Fibroblast of skin of scalp (primary cell): ENCODE measurements at places on chromosomes 16 and 17.

DNA sequence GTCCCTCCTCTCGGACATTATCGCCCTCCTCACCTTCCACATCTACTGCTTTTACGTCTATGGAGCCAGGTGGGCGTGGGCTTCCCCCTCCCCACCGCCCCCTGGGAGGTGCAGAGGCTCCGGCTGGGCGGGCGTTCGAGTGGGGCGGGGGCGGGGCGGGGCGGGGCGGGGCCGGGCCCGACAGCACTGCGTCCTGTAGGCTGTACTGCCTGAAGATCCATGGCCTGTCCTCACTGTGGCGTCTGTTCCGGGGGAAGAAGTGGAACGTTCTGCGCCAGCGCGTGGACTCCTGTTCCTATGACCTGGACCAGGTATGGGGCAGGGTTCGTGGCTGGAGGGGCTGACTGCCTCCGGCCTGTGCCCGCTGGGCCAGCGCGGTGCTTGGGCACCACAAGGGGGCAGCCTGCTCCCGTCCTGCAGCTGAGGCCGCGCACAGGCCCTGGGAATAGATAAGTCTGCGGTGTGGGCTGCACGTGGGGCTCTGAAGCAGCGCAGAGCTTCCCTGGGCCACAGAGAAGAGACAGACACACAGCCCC, 9.2 kb downstream of the PIGQ start:
- peak; percentile 65 for DNase-seq

DNA sequence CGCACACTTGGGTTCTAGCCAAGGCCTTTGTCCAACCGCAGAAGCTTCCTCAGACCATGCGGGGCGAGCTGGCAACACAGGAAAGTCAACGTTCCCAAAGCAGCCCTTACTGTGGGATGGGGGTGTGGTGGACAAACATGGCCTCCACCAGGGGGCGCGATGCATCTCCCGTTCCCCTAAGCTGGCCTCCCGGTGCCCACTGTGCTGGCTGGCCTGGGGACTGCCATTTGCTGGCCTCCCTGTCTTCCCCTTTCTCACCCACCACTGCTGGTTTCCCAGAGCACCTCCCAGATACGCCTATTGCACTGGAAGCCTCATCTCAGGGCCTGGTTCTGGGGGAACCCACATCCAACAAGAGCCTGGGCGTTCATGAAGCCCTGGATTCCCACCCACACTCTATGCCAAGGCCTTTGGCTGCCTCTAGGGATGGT, 145.3 kb downstream of the IRF8 start:
- peak; percentile 34 for DNase-seq

GRCh38 chr17:49342575-49342936, 19.5 kb downstream of the ZNF652 start:
- no peak for DNase-seq

- no peak for DNase-seq
These were observed 66.9 kb downstream of the RNF213 start for GRCh38 chr17:80327518-80327917.

DNA sequence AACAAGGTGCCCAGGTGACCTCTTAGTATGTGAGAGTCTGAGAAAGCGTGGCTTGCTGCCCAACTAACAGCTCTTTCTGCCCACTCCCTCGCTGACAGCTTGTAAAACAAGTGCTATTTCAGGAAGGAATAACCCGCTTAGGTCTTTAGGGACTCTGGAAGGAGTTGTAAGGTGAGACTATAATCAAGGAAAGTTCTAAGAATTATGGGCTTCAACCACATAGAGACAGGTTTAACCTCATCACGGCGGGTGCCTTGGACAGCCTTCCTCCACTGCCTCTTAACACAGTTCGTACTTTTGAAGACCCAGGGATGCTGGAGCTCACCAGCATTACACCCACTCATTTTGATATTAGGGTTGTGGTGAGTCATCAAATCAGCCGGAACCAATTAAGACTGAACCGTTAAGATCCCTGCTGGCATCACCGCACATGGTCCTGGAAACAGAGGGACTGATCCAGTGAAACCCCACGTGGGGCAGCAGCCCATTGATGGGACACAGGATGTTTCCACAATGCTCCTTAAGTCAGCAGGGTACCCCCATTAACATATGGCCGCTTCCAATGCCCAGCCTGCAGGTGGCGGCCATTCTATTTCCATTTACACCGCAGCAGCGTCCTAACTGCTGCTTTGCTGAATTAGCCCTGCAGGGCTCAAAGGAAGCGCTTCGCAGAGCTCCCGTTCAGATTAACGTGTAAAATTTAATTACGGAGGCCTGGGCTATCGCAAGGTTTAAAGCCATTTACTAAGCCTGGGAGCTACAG, 176.6 kb upstream of the SDK2 start:
- peak; percentile 36 for DNase-seq

DNA sequence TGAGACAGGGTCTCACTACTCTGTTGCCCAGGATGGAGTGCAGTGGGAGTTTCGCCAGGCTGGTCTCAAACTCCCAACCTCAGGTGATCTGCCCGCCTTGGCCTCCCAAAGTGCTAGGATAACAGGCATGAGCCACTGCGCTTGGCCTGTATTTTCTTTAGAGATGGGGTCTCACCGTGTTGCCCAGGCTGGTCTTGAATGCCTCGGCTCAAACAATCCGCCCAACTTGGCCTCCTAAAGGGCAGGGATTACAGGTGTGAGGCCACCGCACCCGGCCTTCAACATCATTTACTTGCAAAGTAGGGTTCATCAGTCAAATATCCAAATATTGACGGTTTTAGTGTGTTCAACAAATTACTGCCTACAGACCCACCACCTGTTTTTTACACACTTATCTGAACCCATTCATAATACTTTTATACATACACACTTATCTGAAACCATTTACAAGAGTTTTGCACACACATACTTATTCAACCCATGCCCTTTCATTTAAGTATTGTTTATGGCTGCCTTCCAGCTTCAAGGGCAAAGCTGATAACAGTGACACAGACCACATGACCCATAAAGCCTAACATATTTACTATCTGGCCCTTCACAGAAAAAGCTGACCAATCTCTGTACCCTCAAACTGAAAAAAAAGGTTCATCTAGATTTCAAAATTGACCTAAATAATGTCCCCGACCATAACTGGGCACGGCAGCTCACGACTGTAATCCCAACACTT, 11.9 kb downstream of the TMEM170A start:
- no peak for DNase-seq

DNA sequence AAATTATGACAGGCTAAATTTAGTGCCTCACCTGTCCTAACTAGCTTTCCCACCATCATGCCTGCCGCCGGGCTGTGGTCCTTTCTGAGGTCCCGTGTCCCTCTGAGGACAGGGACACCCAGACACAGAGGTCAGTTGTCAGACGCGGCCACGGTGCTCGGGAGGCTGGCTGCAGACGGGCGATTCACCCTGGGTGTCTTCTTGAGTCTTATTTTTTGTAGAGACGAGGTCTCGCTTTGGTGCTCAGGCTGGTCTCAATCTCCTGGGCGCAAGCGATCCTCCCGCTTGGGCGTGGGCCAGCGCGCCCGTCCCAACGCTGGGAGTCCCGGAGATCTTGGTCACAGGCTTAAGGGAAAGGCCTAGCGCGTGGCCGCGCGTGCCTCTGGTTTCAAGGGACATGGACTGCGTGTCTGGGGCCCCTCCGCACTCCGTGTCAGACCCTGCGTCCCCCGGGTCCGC, 797 bp upstream of the RAB11FIP3 start:
- DNase-seq: peak; percentile 21

GRCh38 chr16:47323241-47323640, 137.6 kb downstream of the ITFG1 start:
- no peak for DNase-seq

- DNase-seq: no peak
These were observed 2.1 kb downstream of the TAF1C start for GRCh38 chr16:84184775-84185174.
